ENCODE measurements at places on chromosomes 12 and 14.

- no peak for DNase-seq
These were observed 59.9 kb downstream of the TMCC3 start for GRCh38 chr12:94590428-94590827.

DNA sequence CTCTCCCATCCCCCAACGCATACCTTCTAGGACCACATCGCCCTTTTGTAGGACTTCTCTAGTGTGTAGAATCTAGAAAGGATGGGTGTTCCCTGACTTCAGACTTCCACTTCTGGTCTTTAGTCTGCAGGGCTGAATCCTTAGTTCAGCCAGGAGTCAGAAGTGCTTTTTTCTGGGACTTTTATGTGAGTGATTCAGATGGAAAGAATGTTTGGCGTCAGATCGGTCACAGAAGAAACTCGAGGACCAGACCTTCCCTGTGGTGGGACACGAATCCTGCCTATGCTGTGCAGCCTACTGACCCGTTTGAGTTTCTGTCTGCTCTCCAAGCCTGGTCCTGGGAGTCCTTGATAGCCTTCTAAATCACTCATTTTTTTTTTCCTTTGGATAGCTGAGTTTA, 165.4 kb upstream of the SSTR1 start:
- DNase-seq = no peak

- DNase-seq = peak; percentile 14
These were observed 16.5 kb downstream of the HEBP1 start for GRCh38 chr12:12983420-12984035.

DNA sequence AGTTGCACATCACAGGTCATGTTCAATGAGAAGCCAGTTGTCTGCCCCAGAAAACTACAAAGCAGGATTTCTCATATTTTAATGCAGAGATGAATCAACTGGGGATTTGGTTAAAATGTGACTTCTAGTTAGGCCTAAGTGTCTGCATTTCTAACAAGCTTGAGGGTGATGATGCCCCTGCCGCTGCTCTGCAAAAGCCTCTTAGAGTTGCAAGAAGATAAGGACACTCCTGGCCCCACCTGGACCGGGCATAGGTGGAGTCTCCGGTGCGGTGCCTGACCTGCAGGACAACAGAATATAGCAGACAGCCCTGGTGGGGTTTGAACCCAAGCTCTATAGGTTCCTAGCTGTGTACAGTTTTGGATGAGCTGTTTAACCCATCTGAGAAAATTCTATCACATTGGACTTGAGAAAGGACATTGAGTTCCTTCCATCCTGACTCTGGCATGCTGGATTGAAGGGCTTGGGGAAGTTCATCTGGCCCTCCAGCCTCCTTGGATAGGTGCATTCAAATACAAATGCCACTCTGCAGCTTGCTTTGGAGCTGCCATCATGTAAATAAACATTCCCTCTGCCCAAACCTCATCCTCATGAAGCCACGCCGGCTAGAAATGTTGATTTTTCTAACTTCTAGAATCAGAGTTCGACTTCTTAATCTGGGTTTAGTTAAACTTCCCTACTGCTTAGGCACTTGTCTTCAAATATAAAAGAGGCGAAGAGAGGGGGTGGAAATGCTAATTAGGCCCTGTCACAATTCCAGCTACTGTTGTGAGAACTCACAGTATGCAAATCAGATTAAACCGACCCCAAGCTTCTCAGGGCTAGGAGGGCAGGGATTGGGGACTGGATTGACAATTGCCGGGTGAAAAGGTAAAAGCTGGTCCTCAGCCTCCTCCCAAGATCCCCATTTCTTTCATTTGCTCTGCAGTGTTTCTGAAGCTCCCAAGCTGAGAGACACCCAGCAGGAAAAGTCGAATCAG, 1225.6 kb downstream of the VRK1 start:
- no peak for DNase-seq

DNA sequence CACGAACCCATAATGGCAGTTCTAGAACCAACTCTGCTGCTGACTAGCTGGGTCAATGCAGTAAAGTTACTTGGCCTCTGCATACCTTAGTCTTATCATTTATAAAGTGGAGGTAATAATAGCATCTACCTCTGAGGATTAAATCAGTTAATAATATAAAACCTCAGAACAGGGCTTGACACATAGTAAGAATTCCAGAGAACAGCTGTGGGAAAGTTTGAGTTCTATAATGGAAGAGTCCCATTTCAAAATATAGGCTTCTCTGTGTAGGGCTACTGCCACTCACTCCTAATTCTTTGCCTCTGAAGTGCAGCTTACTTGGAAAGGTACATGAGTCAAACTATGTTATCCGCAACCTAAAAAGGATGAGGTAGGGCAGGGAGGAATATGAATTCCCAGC, 269.2 kb upstream of the PRKD1 start:
- DNase-seq = no peak

- no peak for DNase-seq
These were observed 18.6 kb downstream of the CCER1 start for GRCh38 chr12:90936230-90937005.

DNA sequence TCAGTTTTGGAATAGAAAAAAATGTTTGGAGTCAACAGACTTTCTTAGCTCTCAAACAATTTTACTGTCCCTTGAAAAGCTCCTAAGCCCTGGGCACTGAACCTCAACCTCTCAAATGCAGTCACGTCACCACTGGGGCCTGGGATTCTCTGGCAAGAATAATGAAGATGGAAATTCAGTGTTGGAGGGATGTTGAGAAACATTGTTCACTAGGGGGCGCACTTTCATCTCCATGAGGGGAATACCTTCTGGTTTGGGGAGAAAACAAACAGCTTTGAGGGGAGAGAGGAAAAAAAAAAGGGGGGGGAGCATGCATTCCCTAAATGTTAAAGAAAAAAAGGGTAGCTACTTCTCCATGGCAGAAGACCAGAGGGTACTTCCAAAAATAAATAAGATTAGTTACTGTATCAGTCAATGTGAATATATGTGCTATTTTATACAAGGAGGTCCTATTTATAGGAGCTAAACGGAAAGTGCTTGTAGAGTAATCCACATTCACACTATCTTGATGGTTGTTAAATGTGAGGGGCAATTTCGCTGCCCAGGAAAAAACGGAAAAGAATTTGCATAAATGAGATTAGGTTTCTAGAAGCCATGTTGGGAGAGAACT, 5.8 kb upstream of the TBPL2 start:
- DNase-seq = peak; percentile 67

DNA sequence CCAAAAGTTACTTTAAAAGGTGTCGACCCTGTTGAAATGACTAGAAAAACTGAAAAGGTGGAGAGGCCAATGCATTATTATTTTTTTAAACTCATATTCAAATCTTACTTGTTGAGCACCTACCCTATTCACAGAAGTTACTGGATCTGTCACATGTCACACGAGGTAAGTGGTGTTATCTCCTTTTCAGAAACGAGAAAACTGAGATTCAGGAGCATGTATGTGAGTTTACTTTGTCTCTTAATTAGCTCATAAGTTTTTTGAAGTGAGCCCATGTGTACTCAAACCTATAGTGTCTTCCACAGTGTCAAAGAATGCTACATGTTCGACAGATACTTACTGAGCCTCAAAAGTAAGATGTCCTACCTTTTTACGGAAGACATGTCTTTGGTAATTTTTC, 81.8 kb upstream of the EGLN3 start:
- no peak for DNase-seq

DNA sequence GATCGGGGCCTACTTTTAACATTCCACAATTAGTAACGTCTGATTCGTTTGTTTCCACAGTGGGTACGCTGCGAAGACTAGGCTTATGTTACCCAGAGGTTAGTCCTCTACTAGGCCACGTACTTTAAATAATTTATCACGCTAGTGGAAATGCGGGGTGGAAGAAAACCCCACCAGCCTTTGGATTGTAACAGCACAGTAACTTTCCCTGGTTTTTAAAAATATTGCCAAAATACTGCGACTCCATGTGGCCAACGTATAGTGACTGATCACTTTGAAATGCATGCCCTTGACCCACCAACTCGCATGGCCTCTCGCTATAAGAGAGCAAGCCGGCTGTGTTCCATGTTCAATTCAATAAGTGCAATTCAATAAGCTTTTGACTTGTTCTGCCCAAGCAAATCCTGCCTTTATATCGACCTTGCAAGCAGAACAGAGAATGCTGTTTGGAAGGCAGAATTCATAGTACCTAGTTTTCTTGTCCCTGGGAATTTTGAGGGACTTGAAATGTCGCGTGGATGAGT, 882 bp upstream of the GTF2A1 start:
- no peak for DNase-seq

DNA sequence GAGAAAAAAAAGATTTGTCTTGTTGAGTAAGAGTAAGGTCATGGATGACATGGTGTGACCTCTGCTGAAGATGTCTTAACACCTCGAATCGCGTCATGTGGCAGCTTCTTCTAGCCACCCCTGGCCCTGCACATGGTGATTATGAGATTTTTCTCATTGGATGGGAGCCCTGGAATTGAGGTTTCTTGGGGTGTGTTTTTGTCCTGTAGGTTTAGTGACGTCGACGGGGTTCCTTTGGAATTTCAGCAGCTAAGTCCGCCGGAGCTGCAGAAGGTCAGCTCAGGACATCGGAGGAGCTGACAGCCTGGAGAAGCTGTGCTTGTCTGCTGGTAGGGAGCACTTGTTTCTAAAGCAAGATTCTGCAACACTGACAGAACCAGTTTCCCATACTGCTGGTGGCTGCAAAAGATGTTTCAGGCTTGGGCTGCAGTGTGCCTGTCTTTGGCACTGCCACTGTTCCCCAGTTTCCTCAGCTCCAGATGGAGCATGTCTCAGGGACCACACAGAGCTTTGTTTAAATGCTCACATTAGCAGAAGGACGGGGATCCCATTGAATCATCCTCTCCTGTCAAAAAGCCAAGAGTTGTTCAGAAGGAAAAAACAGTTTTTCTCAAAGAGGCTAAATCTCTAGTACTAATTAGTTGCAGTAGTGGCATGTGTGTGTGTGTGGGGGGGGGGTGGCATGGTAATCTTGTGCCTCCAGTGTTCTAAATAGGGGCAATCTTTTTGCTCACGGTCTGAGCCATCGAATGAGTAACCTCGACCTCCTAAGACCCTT, 5.2 kb upstream of the FOS start:
- no peak for DNase-seq

DNA sequence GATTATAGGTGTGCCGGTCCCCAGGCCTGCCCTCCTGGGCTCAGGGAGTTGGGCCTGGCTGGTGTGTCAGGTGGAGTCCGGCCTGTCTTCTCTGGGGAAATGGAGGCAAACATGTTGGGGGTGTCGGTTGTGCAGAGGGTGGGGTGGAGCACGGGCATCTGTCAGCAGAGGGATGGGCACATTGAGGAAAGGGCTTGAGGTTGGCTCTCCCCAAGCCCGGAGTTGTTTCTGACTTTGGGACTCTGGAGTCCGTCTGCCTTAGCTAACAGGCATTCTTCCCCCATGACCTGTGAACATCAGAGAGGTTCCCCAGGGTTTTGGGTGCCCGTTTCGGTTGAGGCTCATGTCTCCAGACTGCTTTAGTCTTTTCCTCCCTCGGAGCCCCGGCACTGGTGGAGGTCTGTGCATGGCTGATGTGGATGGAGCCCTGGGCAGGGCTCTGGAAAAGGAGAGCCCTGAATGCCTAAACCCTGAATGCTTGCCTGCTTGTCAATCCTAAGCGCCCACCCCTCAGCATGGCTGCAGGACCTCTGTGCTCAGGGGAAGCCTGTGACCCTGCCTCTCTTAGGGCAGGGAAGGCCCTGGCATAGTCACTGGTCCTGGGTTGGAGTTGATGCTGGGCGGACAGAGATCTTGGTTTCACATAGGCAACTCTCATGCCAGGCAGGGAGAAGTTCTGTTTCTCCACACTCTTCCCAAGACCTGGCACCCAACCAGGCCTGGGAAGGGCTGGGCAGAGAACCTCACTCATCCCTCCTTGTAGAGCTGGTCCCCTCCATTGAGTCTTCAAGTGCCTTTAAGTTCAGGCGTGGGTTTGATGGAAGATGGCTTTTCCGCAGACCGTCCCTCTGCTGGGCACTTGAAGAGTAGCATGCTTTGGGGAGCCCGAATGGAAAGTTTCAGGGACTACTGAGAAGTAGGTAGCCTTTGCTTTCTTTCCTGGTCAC, 12.9 kb downstream of the NYNRIN start:
- no peak for DNase-seq

DNA sequence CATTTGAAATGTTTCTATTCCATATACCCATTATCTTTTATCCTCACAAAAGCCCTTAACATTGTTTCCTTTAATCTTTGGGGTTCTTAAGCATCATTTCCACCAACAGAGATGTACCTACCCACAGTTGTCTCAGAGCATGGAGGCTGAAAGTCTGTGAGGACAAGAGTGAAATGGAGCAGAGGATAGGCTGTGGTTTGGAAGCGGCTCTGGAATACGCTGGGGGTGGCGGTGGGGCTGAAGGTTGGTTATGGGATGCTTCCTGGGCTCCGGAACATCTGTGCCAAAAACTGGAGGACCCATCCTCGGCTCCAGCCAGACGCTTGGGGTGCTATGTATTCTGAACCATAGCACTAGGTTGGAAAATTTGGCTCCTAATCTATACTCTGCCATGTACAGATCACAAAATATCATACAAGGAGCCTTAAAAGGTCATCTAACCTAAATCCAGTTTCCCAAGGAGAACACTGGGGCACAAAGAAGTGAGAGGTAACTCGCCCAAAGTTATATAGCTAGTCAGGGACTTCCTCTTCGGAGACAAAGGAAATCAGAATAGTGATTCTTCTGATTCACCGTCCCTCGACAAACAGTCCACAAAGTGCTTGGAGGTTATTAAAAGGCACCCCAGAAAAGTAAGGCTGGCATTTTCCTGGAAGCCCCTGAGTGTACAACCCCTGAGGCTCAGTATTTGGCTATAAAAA, 2.5 kb downstream of the PPP1R3E start:
- DNase-seq = no peak

- DNase-seq = no peak
These were observed 50.9 kb downstream of the TRAF3 start for GRCh38 chr14:102828151-102828550.
